ENCODE measurements at places on chromosomes 3 and 15.

DNA sequence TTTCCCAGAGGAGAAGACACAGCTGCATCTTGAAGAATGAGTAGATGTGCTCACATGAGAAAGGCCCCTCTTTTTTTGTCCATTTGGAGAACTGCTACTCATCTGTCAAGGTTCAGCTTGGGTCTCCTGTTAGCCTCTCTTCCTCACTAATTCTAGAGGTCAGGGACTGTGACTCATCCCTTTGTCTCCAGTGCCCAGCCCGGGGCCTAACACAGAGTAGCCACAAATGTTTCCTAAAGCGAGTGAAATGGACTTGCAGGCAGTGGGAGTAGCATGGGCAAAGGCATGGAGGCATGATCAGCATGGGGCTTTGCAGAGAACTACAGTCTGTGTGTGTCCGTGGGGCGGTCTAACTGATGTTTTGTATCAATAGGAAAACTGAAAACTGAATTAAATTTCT lies 33.9 kb upstream of the MRPS22 start:
- no peak for DNase-seq

DNA sequence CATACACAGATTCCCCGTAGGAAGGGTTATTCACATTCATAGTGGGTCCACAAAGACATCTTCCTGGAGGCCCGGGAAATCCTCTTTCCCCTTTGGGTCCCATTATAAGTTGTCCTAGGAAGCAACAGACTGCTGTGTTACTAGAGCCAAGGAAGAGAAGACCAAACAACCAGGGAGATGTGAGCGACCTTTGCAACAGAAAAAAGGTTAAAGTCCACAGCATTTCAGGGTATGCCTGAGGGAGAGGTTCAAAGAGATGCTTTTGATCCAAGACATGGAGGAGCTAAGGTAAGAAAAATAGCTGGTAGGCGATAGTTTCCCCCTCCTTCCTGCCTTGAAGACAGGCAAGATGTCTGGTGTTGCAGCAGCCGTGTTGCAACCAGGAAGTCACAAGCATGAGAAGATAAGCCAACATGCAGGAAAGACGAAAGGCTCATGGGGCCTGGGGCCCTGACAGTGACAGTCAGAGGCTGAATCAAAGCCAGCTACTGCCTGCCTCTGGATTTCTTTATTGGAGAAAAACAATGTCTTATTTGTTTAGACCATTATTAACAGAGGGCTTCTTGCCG lies 30.9 kb downstream of the EAF1 start:
- no peak for DNase-seq

DNA sequence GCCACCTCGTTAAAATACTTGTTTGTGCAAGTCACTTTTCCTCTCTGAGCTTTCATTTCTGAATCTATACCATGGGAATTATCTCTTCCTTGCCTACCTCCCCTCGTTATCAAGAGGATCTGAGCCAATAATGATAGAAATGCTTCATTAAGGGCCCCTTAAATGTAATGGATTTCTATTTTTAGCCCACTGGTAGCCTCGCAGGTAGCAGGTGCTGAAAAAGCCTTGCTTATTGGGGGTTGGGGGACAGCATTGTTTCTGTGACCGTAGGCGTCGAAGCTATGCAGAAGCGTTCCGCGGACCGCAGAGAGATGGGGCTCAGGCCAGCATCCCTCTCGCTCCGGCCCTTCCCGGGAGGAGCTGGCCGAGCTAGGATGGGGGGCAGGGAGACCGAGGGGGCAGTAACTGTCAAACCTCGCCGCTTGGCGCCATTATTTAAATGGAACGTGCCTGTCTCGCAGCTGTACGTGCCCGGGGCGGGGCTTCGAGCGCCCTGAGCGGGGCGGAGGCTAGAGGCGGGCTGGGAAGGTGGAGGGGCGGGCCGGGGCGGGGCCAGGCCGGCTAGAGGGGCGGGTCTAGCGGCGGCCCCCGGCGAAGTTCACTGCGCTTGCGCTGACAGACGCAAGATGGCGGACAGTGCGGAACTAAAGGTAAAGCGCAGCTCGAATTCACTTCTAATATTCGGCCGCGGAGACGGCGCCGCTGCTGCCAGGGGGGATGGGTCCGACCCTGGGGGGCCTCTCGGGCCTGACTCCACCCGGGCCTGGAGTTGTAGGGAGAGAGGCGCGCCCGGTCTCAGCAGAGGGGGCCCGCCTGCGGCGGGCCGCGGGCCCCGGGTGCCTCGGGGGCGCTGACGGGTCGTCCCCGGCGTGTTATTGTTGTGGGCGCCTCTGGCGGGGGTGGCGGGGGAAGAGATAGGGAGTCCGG lies at the start of gene PIAS1:
PIAS1 (plus strand) TSS at position 615 of the 927 bp plus-strand sequence; CDS start at position 627, 12 bp downstream.
- DNase-seq = peak; percentile 69

GRCh38 chr3:12042638-12043037 lies 38.5 kb downstream of the SYN2 start:
- no peak for DNase-seq

DNA sequence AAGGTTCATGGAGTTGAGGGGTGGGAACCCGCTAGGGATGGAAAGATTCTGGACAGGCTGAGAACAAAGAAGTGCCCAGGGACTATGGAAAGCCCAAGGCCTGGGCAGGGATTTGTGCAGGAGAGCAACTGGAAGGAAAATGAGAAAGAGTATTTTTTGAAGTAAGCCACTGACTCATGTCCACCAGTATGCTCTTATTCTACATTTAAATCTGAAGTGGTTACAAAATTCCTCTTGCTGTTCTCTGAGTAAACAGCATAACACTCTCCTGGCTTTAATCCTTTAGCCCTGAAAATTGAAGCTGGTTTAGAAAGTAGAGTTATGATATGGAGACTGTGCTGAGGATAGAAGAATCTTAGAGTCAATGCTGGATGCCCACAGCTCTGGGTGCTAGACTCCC lies 165.2 kb downstream of the ISL2 start:
- no peak for DNase-seq

- no peak for DNase-seq
These were observed 17.6 kb downstream of the ARL6IP5 start for GRCh38 chr3:69102384-69102783.

- no peak for DNase-seq
These were observed 201.9 kb downstream of the WNT5A start for GRCh38 chr3:55285156-55285555.

DNA sequence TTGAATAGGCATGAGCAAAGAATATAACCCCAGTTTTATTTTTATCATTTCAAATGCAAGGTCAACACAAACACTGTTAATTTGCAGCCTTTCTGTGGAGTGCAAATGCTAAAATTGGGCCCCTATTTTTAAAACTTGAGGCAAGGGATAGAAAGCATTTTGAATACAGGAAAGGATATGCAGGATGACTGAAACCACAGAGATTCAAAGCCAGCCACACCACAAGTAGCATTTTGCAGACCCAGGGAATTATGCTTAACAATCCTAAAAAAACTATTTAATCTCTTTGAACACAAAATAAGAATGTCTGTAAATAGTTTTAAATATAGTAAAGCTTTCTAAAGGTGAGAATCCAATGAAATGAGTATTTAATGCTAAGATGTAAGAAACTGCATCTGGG lies 62.9 kb upstream of the TRPC1 start:
- no peak for DNase-seq

DNA sequence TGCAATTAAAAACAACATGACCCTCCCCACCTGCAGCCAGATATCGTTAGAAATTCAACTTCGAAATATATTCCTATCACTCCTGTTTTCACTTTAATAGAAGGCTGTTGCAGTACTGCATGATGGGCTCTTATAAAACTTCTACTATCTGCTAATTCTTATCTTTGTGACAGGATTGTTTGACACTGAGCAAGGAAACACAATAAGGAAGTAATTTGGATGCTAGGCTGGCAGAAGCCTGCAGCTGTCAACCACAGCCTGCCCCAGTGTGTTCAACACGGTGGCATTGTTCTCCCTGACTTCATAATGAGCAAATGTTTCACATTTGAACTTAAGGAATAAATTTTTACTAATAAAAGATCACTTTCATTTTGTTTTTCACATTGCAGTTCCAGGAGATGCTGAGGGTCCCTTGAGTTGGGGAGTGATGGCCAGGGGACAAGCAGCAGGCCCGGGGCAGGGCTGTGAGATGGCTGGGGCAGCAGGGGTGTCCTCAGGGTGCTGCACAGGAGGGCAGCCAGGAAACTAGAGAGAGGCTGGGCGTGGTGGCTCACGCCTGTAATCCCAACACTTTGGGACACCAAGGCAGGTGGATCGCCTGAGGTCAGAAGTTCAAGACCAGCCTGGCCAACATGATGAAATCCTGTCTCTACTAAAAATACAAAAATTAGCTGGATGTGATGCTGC lies 64.8 kb upstream of the SEC61A1 start:
- no peak for DNase-seq

GRCh38 chr3:15633766-15634598 lies 32.4 kb downstream of the BTD start:
- DNase-seq = no peak

GRCh38 chr3:108017587-108017986 lies 73.2 kb downstream of the CD47 start:
- no peak for DNase-seq

- DNase-seq = no peak
These were observed 409.0 kb upstream of the KCNMB2 start for GRCh38 chr3:178127221-178127620.

GRCh38 chr3:150956376-150956775 lies 16.2 kb downstream of the CLRN1 start:
- no peak for DNase-seq
